IMR-90 (cell line): ENCODE measurements at places on chromosomes 3 and 15. TPM values are rescaled to one million over a fixed set of nuclear protein-coding genes. Genes with fewer than 3 reads are reported as not detected.

The PLCL2 gene
- total RNA-seq: 3.8 and 4.2 TPM in 2 replicates

DNA sequence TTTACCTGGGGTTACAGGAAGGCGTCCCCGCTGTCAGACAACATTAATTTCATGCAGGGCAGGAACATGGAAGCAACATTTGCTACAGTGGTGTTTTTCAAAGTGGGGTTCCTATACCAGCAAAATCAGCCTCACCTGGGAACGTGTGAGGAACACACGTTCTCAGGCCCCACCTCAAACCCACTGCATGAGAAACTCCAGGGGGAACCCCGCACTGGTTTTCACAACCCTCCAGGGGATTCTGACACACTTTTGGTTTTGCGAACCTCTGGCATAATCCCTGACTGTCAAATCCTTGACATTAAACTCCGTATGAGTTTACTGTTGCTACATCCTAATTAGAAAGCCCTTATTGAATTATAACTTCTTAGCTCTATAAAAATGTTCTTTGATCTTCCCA, 127.7 kb downstream of the LRRK1 start:
- peaks cover 9% of the 10 kb centered on the region; the same call in 1 of the 2 replicates for H3K4me1 ChIP-seq
- H3K36me3 ChIP-seq: peaks cover 19% of the 10 kb centered on the region; the same call in 1 of the 2 replicates
- H3K27me3 ChIP-seq: no peaks in the 10 kb centered on the region
- H3K27ac ChIP-seq: no peak overlapping the region
- no peak overlapping the region for H3K4me3 ChIP-seq
- no peak for DNase-seq

DNA sequence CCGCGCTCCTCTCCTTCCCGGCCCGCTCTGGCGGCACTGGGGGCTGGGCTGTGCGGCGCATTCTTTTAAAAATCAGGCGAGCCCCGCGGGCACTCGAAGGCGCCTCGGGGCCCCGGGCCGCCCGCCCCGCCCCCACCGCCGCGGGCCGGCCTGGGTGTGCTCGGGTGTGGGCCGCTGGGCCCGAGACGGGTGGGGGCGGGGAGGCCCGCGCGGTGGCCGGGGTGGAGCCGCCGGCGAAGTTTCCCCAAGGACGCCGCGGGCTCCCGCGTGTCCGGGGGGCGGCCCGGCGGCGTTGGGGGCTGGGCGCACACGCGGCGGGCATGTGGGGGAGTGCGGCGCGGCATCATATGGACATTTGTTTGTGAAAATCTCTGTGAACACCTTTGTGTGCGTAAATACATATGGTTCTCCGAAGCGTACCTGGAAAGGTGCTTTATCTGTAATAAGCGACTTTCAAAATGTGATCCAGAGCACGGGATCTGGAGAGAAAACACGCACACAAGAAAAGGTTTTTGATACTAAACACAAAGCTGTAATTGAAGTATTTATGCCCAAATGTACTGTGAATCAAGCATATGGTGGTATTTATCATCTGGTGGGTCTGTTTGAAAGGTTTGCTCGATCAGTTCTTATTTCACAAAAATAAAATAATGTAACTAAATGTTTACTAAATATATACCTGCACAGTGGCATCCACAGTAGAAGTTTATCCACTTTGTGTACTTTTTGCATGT, 612 bp upstream of the TBL1XR1 start:
- no peak for DNase-seq
- H3K27ac ChIP-seq: peak overlapping the region; percentile 79
- H3K27me3 ChIP-seq: no peaks in the 10 kb centered on the region
- H3K4me3 ChIP-seq: peak overlapping the region; percentile 85

GRCh38 chr15:81387621-81388435, 13.8 kb upstream of the TMC3 start:
- H3K27me3 ChIP-seq: peaks cover 3% of the 10 kb centered on the region; the same call in 1 of the 2 replicates
- H3K4me1 ChIP-seq: peaks cover 5% of the 10 kb centered on the region; the same call in 1 of the 2 replicates
- no peaks in the 10 kb centered on the region for H3K36me3 ChIP-seq
- DNase-seq: no peak
- no peak overlapping the region for H3K27ac ChIP-seq
- H3K4me3 ChIP-seq: no peak overlapping the region

The LDHAL6B gene
- not detected in 2 replicates for total RNA-seq

- no peaks in the 10 kb centered on the region for H3K27me3 ChIP-seq
- H3K27ac ChIP-seq: no peak overlapping the region
- H3K4me1 ChIP-seq: peaks cover 6% of the 10 kb centered on the region
Measured at GRCh38 chr15:44092221-44092620, 102.8 kb downstream of the FRMD5 start.

The TRA2B gene
- 208 and 328 TPM in 2 replicates for total RNA-seq

The SLC24A5 gene
- not detected in 2 replicates for total RNA-seq

The LCTL gene
- 8.9 and 10.4 TPM in 2 replicates for total RNA-seq

The NANOGP8 gene
- total RNA-seq: not detected in 2 replicates

DNA sequence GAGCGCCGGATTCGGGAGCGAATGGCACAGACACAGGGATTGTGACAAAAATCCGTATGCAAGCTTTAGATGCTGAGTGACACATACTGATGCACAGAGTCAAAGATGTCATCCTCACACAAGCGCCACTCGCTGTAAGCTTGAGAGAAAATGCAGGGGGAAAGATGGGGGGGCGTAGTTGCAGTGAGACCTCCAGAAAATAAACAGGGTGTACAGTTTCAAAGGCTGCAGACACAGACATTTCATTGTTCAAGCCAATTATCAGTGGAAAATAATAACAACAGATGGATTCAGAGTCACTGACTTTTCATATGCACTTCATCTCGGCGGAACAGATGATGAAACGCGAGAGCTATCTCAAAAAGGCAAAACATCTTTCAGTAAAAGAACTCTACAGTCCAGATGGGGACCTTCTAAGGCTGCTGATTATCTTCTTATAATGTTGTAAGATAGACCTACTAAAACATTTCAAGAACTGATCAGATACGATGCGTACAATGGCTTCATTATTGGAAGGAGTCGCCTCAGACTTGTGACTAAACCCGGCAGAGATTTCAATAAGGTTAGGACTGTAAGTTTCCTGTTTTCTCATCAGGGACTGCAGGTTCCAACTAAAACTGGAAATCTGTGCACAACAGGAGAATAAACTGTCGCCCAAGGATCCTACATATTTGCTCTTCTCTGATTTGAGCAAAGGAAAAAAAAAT, 275.4 kb downstream of the FOXP1 start:
- peak overlapping the region; percentile 28; the same call in 1 of the 2 replicates for H3K4me3 ChIP-seq
- H3K36me3 ChIP-seq: no peaks in the 10 kb centered on the region
- peak overlapping the region; percentile 22; the same call in 1 of the 2 replicates for H3K27ac ChIP-seq
- no peaks in the 10 kb centered on the region for H3K27me3 ChIP-seq

DNA sequence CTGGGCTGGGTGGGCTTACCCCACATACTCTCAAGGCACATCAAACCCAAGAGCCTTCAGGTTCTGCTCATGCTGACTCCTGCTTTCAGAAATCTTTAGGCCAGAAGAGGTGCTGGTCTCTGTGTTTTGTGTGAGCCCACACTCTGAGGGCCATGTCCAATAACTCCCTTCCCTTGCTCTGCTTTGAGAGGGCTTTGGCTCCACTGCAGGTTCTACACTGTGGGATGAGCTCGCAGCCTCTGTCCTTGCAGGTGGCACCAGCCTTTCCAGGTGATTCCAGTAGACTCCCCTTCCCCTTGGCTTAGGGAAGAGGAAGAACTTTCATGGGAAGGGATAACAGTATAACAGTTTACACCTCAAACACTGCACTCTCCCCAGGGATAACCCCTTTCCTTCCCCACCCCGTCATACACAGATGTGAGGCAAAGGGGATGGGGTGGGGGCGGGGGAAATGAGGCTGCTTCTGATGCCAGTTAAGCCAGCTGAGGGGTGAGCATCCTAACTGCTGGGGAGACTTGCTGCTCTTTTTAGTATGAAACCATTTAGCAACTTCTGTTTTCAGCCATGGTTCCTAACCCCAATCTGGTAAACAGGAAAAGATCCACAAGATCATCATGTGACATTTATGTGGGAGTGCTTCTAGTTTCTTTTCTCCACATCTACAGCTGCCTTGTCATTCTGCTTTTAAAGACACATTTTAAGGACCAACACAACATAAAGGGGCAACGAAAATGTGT, 262.4 kb downstream of the SLC9A9 start:
- no peak overlapping the region for H3K27ac ChIP-seq
- H3K27me3 ChIP-seq: no peaks in the 10 kb centered on the region
- no peaks in the 10 kb centered on the region for H3K4me1 ChIP-seq
- DNase-seq: no peak
- H3K36me3 ChIP-seq: no peaks in the 10 kb centered on the region

The CHST2 gene
- 0.90 and 1.1 TPM in 2 replicates for total RNA-seq

- no peaks in the 10 kb centered on the region for H3K27me3 ChIP-seq
- no peaks in the 10 kb centered on the region for H3K36me3 ChIP-seq
- no peak overlapping the region for H3K4me3 ChIP-seq
Measured at GRCh38 chr3:139577909-139578308, 38.4 kb upstream of the RBP1 start.

GRCh38 chr3:128319741-128320141, 146.9 kb downstream of the DNAJB8 start:
- no peak for DNase-seq
- no peaks in the 10 kb centered on the region for H3K27me3 ChIP-seq
- no peaks in the 10 kb centered on the region for H3K36me3 ChIP-seq
- H3K4me3 ChIP-seq: no peak overlapping the region
- no peak overlapping the region for H3K27ac ChIP-seq

GRCh38 chr3:104514371-104514770, 852.3 kb upstream of the ALCAM start:
- H3K4me1 ChIP-seq: no peaks in the 10 kb centered on the region
- no peak overlapping the region for H3K27ac ChIP-seq
- no peak for DNase-seq
- no peak overlapping the region for H3K4me3 ChIP-seq
- H3K36me3 ChIP-seq: no peaks in the 10 kb centered on the region

DNA sequence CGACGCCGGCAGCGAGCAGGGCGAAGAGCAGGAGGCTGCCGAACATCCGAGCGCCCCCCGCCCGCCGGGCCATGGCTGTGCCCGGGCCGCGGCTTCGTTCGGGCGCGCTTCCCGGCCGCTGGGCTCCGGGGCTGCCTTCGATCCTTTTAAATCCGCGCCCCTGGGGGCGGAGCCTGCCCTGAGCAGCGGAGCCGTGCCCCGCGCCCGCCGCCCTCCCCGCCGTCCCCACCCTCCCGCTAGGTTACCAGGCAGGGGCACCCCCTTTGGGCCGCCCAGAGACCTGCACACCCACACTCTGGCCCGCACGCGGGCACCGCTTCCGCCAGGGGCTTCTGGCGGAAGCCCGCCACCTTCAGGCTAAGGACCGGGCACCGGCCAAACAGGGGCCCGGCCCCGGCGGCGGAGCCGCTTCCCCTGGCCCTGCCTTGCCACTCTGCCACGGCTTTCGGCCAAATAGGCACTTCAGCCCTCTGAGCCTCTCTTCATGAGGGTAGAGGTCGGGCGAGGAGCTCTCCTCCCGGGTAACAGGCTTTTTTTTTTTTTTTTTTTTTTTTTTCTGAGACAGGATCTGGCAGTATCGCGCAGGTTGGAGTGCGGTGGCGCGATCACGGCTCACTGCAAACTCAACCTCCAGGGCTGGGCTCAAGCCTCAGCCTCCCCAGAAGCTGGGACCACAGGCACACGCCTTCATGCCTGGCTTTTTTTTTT, at the start of gene NMB:
NMB (minus strand) TSS at position 120 of the 708 bp plus-strand sequence; CDS start at position 73, 47 bp downstream.
- peak within 1 kb of the TSS; percentile 62 for H3K4me3 ChIP-seq
- peaks cover 9% of the 10 kb centered on the region for H3K4me1 ChIP-seq
- DNase-seq: peak; percentile 63
- H3K36me3 ChIP-seq: no peaks in the 10 kb centered on the region

The GLDN gene
- under 0.01 TPM in 1 of 2 replicates, not detected in the other for total RNA-seq

DNA sequence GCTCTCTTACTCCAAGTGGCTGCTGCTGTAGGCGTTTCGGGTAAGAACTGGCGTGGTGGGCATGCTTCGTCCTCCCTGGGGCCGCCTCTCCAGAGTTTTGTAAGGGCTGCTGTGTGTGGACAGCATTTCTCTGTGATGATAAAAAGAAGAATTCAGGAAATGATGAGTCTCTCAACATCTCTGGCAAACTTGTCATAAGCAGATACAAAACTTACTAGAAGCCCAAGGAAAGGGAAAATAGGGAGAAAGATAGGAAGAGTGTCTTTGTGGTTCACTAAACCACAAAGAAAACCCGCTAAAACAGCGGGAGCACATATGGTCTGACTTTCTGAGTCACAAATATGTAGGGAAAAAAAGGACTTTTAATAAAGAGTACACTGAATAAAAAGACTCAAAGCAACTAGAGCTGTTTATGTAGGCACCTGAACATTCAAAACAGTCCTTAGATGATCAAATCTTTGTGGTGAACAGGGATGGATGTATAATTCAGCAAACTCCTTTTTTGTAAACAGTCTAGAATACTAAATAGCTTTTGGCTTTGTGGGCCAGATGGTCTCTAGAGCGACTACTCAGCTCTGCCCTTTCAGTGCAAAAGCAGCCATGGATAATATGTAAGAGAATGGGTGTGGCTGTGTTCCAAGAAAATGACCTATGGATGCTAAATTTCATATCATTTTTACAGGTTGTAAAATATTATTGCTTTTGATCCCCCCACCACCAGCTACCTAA, 60.4 kb upstream of the LMOD3 start:
- no peaks in the 10 kb centered on the region for H3K36me3 ChIP-seq
- no peaks in the 10 kb centered on the region for H3K27me3 ChIP-seq

The NTRK3 gene
- under 0.01 TPM in 2 replicates for total RNA-seq

The SST gene
- not detected in 2 replicates for total RNA-seq

- no peaks in the 10 kb centered on the region for H3K27me3 ChIP-seq
- H3K36me3 ChIP-seq: no peaks in the 10 kb centered on the region
- DNase-seq: no peak
- no peak overlapping the region for H3K4me3 ChIP-seq
- H3K4me1 ChIP-seq: peaks cover 3% of the 10 kb centered on the region; the same call in 1 of the 2 replicates
Measured at GRCh38 chr15:37793851-37794250, 140.6 kb upstream of the TMCO5A start.

GRCh38 chr15:88617031-88617722, 4.0 kb upstream of the AEN start:
- H3K4me3 ChIP-seq: no peak overlapping the region
- H3K27me3 ChIP-seq: no peaks in the 10 kb centered on the region
- DNase-seq: no peak
- H3K27ac ChIP-seq: no peak overlapping the region
- no peaks in the 10 kb centered on the region for H3K36me3 ChIP-seq

DNA sequence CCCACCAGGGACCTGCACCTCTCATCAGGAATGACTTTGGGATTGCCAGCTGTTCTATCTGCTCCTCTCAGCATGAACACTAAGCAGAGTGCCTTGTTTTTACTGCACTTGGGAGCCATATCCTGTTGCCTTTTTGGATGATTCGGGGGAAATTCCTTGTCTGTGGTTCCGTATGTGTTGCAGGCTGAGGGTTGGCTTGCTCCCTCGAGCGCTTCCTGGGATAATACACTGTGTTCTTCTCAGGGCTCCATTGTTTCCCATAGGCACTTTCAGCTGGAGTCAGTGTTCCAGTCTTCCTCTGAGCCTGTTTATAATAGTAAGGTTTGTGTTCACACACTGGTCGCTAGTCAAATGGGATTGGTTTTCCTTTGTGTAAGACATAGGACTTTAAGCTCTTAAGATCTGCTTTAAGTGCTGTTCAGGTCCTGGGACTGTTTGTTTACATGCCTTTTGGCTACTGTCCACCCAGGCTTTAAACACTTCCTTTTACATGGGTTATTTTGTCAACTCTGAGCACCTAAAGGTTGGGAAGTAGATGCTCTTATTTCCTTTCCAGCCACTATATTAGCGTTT, 23.4 kb downstream of the BOC start:
- H3K27ac ChIP-seq: no peak overlapping the region
- no peak overlapping the region for H3K4me3 ChIP-seq
- H3K4me1 ChIP-seq: peaks cover 12% of the 10 kb centered on the region
- H3K27me3 ChIP-seq: peaks cover under 1% of the 10 kb centered on the region; the same call in 1 of the 2 replicates
- peak; percentile 38 for DNase-seq

The C3orf85 gene
- total RNA-seq: not detected in 2 replicates

GRCh38 chr3:23945663-23945912, 502 bp downstream of the NR1D2 start:
- H3K27me3 ChIP-seq: no peaks in the 10 kb centered on the region
- peak overlapping the region; percentile 46; the same call in 1 of the 2 replicates for H3K27ac ChIP-seq
- DNase-seq: no peak
- H3K36me3 ChIP-seq: no peaks in the 10 kb centered on the region; the same call in 1 of the 2 replicates
- peak overlapping the region; percentile 93 for H3K4me3 ChIP-seq

The TMEM207 gene
- not detected in 2 replicates for total RNA-seq

The TIMMDC1 gene
- 44.2 and 52.5 TPM in 2 replicates for total RNA-seq
